ENCODE measurements at places on chromosomes 4 and X. TPM values are rescaled to one million over a fixed set of nuclear protein-coding genes. Genes with fewer than 3 reads are reported as not detected.

Gene MAGEA4
- total RNA-seq, result not detected

Gene BTC
- total RNA-seq, result 0.16 TPM

Gene GAGE13
- not detected for total RNA-seq

Gene DMD
- 201 TPM for total RNA-seq

Gene ODAPH
- total RNA-seq, result not detected

- no peak for DNase-seq
These were observed 597.0 kb downstream of the PCDH18 start for GRCh38 chr4:136935305-136935704.

DNA sequence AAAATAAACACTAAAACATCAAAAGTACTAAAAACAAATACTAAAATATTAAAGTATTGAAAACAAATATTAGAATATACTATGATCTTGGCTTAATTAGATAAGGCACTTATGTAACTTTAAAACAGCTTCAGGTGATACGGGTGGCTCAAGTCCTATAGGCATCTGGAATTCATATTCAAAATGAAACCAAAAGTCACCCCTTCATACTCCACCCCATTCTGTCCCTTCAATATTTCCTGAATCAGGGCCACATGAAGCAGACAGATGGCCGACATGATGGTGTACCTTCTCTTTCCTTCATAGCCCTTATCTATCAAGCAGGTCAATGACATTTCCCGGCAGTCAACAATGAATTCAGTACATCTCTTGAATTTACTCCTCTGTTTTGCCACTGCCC is 71.9 kb upstream of the MAGEB10 start:
- no peak for DNase-seq

- DNase-seq, result no peak
These were observed 67.1 kb upstream of the PRKG2 start for GRCh38 chr4:81282131-81282530.

- DNase-seq, result no peak
These were observed 180.4 kb upstream of the MID1 start for GRCh38 chrX:10800796-10801195.

DNA sequence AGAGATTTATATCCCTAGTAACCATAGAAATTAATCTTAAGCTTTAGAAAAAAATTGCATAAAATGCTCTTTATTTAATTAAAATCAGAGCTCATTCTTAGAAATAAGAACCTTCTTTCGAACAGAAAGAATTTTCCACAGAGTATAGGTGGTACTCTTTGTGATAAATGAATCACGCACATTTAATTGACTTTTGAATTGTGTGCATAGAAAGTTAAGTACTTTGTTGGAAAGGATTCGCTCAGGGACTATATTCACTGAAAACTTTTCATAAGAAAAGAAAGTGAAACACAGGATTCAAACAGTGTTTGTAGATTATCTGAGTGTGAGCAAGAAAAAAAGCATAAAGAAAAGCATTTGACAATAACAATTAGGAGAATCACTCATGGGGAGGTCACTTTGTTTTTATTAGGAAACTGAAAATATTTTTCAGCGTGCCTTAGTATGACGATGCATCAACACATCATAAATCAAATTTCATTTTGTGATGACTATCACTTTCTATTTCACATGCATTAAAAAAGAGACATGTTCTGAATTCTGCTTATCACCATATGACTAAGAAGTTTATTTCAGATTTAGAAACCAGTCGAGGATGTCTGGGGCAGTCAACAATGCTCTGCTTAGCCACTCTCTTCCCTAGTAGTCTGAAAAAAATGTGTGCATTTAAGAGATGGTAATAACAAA is 49.5 kb downstream of the STX18 start:
- DNase-seq, result no peak

DNA sequence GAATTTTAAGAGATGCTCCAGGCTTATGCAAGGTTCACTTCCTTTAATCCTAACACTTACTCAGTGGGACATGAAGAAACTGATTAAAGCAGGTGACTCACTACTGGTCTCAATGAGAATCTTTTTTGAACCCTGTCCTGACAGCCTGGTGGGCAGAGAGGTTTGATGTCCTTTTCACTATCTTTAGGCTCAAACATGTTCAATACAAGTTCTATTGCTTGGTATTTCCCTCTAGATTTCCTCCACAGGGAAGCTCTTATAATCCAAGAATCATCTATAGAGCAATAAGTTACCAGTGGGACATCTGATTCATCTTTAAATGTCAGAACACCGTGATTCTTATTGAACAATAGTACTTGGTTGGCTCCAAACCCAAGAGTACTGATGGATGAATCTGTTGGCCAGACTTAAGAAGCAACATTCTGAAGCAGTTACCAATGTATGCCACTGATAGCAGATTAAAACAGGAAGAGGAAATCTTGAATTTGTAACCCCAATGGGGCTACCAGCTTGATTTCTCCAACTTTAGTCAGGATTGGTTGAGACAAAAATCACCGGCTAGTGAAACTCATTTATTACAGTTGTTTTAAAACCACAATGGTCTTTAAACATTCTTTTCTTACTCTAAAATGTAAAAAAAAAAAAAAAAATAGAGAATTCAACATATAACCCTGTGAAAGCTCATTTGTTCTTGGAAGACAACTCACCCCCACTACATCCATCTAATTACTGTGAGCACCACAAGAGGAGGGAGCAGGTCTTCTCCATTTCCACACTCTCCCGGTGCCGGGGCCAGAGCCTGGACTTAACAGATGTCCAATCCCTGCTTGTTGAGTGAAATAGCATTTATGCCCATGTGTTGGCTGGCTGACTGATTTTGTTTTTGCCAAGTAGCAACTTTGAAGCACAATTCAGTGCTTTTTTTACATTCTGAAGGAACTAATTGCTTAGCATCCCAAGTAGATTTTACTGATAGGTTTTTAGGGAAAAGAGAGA is 43.3 kb downstream of the FGFBP1 start:
- DNase-seq, result no peak

DNA sequence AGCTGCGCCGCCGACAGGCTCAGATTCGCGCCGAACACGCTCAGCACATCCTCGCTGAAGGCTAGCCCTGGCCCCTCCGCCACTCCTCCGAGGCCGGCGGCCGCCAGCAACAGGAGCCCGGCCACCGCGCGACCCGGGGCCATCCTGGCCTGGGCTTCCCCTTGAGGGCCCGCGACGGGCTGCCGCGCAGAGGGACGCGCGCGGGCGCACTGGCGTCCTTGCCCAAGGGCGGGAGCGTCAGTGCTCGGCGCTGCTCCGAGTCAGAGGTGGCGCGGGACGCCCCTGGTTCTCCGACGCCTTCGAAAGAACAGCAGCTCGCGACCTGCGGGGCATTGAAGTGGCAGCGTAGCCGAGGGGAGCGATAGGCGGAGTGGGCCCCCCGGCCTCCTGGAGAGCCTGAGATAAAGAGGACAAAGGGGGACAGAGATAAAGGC is 745 bp downstream of the SLC39A8 start:
- no peak for DNase-seq

DNA sequence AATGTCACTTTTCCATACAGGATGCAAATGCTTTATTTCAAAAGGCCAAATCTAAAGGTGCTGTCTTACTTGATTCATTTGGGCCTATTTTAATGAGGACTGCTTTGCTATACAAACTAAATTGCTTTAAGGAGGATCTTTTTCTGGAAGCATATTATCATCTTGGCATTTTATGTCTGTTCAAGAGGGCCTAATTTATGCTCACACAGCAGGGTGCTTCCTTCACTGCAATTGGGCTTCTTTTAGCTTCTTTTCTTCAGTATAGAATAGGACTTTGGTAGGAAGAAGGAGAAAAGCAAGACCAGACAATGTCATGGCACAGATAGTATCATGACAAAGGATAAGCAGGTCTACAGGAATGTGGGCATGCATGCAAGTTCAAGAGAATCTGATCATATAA is 222.4 kb upstream of the ANKRD50 start:
- DNase-seq, result no peak
